Iris pigment epithelial cell (primary cell): ENCODE measurements at places on chromosomes 4 and X.
A peak's percentile ranks its signal among the peaks of the same experiment; 100 is the strongest.

DNA sequence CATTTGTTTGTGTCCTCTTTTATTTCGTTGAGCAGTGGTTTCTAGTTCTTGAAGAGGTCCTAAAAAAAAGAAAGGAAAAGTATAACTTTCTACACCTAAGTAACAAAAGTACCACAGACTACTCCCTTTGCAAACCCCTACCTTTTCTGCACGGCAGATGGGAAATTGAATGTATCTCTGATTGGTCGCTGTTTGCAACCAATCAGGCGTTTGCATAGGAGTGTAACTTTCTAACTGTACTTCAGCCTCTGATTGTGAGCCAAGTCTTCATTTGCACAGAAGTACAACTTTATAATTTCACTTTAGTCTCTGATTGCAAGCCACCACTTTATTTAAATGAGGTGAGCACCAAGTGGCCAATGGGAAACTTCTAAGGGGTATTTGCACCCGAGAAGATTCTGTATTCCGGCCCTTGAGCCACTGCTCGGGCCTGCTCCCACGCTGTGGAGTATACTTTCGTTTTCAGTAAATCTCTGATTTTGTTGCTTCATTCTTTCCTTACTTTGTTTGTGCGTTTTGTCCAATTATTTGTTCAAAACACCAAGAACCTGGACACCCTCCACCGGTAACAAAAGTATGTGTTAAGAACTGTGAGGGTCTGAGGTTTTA is 40.3 kb upstream of the FHL1 start:
- DNase-seq, result no peak

DNA sequence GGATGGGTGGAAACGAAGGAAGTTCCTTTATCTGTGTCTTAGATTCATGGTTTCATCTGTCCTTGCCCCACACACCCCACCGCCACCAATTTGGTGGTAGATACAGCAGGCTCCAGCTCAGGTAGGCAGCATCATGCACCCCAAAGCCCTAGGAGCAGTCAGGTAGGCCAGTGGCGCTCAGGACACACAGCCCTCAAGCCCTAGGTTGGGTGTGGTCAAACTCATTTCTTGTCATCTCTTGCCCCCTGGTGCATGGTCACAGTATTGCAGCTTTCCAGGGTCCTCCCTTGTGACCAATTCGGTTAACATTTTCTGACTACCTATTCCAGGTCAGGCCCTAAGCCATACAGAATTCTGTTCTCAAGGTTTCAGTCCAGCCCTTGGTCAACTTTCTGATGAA is 14.5 kb upstream of the PRRG3 start:
- DNase-seq, result peak; percentile 23

DNA sequence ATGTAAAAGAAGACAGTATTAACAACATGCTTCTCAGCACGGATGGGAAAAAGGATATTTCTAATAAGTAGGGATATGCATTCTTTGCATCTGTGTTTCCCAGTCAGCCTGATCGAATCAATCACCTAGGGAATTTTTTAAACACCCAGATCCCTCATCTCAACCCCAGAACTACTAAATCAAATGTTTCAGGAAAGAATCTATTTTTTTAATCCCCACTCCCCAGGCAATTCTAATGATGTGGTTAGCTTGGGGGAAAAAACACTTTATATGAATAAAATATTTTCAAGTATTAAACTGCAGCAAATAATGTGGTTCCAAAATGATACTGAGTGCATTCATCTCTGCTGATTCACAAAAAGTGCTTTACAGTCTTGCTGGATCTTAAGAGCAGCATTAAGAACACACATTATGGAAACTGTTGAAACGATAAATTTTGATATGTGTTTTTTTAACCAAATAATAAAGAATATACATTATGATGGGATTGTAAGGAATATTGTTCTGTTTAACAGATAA is 68.7 kb upstream of the GUCY1A1 start:
- no peak for DNase-seq

DNA sequence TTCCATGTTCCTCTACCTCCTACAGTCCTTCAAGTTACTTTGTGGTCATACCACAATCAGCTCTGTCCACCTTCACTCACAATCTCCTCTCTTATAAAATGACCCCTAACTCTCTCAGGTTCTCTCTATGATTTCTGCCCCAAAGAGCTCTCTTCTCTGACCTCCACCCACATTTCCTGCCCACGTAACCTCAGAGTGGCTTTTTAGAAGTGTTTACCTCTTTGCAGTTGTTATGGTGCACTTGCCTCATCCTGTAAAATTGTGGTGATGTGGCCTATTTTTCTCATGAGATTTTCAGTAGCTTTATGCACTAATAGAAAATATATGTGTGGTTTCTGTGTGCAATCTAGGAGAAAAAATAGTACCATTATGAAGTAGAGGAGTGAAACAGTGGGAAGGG is 215.8 kb downstream of the PACRGL start:
- peak; percentile 77 for DNase-seq

DNA sequence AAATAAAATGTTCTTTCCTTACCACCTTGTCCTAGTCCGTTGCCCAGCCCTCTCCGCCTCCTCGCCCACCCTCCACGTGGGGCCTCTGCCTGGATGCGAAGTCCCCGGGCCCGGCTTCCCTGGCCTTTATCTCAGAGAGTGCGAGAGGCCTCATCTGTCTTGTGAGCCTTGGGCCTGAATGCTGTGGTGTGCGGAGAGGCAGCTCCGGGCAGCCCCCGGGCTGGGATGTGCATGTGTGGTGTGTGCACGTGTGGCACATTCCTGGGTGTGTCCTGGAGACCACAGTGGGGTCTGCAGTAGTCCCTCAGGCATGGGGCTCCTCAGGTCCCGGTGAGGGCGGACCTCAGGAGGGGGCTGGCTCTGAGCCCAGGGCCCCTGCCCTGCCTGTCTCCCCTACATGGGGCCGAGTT is 31.4 kb downstream of the DOK7 start:
- no peak for DNase-seq

DNA sequence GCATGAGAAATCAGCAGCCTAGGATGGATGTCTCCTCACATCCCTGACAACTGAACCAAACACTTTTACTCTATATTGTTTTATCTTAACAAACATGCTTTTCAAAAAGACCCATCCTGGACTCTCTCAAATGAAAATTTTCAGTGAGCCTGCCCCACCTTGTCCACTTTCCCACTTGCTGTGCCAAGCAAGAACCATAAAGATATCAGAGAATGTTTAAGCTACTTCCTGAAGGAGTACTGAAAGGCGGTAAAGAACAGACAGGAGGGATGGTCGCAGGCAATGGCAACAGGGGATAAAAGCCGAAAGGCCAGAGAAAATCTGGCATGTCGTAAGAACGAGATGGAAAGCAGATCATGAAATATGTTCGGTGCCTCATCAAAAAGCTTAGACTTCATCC is 10.5 kb downstream of the APBB2 start:
- DNase-seq, result no peak

GRCh38 chr4:185115827-185116232 is 27.2 kb upstream of the SLC25A4 start:
- DNase-seq, result peak; percentile 90

GRCh38 chr4:139973616-139974015 is 180.4 kb downstream of the MAML3 start:
- DNase-seq, result no peak

DNA sequence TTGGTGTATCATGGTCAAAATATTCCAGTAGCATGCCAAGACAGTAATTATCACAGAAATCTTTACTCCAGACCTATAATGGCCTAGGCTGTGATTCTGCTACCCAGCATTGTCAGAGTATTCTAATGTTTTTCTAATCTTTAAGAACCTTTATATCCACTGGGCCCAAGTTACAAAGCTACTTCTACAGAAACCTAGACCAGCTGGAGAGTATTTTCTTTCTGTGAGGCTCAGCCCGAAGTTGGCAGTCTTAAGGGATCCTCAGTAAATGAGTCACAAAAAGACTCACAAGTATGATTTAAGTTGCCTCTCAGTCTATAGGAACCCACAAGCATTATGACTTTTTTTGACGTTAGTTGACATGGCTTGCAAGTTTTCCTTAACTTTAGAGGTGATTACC is 638.5 kb upstream of the FAM241A start:
- peak; percentile 76 for DNase-seq

GRCh38 chrX:81259714-81260395 is 58.0 kb downstream of the SH3BGRL start:
- DNase-seq, result peak; percentile 35

- DNase-seq, result no peak
Observed at GRCh38 chr4:68714400-68714799, 43.9 kb upstream of the UGT2B15 start.

GRCh38 chr4:53476232-53477037 is 99.0 kb downstream of the FIP1L1 start:
- DNase-seq, result peak; percentile 98

- DNase-seq, result no peak
Observed at GRCh38 chr4:184359888-184360287, 114.5 kb downstream of the IRF2 start.

GRCh38 chr4:62871078-62871477 is 1538.2 kb downstream of the TECRL start:
- DNase-seq, result no peak

DNA sequence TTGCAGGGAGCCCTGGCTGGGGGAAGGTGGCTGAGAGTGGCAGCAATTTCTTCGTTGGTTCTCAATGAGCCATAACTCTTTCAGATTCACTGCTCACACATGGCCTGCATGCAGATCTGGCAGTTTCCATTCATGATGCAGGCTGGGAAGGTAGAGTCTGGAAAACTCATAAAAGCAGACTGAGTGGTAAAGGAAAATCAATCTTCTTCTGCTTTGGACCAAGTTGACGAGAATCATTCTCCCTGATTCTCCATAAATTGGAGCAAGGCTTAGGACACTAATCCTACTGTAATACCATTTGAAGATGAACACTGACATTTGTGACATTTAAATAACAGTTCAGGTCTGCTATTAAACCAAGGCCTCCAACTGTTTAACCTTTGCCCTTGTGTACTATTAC is 35.3 kb upstream of the HAND2 start:
- DNase-seq, result no peak
